ENCODE measurements at places on chromosomes 6 and 20.

DNA sequence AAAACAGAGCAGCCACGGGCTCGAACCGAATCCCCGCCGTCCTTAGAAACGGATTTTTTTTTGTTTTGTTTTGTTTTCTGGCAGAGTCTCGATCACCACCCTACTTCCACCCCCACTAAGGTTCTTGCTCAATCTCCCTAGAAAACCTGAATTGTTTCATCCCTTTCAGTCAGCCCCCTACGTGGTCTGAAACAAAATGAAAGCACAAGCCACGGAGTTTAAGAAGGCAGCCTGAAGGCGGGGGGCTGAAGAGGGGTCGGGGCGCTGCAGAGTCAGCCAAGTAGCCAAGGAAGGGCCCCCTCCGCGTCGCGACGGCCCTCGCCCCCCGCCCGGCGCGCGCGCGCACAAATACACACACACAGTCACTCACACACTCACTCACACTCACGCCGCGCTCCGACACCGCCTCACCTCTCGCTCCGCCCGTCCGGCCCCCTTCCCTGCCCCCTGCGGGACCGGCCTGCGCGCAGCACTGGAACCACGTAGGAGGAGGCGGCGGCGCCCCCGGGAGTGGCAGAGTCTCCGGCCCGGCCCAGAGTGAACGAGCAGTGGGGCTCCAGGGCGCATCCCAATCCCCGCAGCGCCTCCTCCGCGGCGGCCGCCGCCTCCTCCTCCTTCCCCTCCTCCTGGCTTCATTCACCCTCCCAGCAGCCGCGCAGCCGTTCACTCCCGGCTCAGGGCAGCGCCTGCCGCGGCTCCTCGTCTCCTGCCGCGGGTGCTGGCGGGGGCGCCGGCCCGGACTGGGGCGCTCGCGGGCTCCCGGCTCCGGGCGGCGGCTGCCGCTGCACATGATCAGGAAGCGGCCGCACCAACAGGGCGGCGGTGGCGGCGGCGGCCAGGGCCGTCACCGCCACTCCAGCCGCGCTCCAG lies 1.4 kb downstream of the ATXN1 start:
- DNase-seq, result peak; percentile 74

- DNase-seq, result no peak
These were observed 1.6 kb downstream of the LRRC1 start for GRCh38 chr6:53796451-53796780.

DNA sequence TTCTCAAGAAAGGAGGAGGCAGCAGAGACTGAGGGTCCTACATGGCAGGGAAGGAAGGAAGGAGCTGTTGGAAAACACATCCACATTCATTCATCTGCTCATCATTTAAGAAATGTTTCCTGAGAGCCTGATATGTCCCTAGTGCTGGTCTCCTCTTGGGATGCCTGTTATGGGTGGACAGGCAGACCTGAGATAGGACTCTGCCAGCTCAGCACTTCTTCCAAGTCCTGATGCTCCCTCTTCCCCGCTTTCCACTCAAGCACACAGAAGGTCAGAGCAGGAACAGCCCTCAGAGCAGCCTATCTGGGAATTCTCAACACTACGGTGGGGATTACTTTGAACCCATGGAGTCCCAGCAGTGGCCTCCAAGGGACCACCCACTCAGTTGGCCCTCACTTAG lies 8.0 kb upstream of the SIRPD start:
- DNase-seq, result no peak

GRCh38 chr6:109595998-109596397 lies 95.0 kb downstream of the AK9 start:
- no peak for DNase-seq

GRCh38 chr6:221531-222349 lies 70.5 kb upstream of the DUSP22 start:
- no peak for DNase-seq

DNA sequence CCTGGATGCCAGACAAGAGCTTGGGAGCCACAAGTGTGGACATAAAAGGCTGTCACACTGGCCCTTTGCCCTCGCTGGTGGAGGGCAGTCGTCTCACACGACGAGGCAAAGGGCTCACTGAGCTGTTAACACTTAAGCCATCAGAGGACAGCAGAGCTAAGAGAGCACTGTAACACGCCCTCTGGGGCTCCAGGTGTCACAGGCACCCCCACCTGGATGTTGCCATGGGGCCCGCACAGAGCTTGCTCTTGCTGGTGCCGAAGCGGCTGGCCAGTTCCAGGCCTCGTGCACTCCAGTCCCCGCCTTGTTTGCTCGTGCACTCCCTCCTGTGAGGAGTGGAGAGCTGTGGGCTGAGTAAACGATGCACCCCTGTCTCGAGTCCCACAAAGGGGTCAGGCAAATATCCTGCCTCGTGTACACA lies 37.4 kb downstream of the SLC35D3 start:
- no peak for DNase-seq

DNA sequence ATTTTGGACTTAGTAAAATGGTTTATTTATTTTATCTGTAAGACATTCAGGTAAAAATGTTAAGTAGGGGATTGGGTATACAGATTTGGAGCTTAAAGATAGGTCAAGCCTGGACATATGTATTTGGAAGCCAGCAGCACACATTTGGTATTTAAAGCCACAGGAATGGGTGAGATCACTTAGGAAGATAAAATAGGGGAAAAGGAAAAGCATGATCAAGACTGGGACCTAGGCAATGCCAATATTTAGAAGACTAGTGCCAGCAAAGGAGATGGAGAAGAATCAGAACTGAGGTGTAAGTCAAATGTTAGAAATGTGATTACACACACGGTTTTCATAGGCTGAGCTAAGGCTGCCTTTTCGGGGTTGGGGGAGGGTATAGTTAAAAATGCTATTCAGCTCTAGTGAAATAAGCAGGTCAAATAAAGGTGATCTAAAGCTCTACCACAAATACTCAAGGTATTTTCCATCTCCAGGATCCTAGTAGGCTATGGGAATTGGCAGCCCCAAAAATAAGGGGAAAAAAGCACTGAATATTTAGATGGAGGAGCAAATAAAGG lies 20.6 kb downstream of the SLC2A12 start:
- no peak for DNase-seq

GRCh38 chr6:56050530-56051201 lies 175.3 kb upstream of the BMP5 start:
- DNase-seq, result no peak

DNA sequence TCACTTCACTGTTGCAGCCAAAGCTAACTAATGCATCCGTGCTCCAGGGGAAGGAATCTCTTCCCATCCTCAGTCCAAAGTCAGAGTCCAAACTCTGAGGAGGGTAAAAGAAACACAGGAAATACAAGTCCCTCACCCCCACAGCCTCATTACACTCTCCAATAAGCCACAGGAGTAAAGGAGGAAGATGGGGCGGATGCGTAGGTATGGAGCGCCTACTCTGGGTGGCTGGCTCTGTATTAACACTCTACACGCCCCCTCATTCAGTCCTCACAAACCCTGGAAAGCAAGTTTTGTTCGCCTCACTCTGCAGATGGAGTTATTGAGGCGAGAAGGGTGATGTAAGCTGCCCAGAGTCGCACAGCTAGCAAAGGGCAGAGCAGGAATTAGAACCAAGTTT lies 242.9 kb downstream of the NRN1 start:
- no peak for DNase-seq

- DNase-seq, result no peak
These were observed 171.6 kb downstream of the FOXC1 start for GRCh38 chr6:1781152-1781816.

DNA sequence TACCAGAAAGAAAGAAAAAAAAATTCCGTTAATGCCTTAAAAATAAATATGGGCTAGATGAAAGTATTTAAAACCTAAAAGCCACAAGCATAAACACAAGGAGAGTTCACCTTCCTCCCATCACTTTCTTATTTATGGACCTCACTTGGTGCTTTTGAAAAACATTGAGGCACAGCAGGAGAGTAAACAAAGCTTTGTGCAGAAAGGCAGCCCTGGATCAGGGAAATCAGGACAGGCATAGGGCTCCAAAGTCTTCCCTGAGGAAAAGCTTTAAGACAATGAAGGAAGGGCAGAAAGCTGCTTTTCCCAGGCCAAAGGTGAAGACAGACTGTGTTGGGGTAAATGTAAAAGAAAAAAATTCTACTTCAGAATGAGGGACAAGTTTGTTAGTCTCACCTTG lies 207.9 kb downstream of the CLVS2 start:
- DNase-seq, result no peak

DNA sequence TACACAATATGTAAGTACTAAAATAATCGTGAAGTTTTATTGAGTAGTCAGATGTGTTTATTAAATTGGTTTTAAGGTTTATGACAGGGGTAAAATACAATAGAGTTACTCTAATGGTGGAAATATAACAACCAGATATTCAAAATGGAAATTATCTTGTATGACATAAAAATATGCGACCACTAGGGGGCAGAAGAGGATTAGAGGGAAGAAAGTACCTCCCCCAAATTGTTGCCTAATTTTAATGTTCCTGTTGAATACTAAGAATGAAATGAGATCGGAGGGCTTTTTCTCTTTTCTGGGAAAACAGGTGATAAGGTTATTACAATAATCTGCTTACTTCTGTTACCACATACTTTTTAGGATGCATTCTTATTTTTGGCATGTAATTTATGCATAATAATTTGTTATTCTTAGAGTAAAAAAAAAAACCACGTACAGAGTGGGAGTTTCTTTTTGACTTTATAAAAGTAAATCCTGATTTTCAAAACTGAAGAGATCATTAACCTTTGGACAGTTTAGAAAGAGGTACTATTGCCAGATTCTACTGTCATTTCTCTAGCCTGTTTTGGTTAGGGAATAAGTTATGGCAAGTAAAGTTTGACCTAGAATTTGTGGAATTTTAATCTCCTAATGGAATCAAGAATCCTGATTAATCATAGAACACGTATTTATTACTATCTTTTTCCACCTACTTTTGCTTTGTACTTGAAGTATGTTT lies 159.2 kb downstream of the CD109 start:
- DNase-seq, result no peak

DNA sequence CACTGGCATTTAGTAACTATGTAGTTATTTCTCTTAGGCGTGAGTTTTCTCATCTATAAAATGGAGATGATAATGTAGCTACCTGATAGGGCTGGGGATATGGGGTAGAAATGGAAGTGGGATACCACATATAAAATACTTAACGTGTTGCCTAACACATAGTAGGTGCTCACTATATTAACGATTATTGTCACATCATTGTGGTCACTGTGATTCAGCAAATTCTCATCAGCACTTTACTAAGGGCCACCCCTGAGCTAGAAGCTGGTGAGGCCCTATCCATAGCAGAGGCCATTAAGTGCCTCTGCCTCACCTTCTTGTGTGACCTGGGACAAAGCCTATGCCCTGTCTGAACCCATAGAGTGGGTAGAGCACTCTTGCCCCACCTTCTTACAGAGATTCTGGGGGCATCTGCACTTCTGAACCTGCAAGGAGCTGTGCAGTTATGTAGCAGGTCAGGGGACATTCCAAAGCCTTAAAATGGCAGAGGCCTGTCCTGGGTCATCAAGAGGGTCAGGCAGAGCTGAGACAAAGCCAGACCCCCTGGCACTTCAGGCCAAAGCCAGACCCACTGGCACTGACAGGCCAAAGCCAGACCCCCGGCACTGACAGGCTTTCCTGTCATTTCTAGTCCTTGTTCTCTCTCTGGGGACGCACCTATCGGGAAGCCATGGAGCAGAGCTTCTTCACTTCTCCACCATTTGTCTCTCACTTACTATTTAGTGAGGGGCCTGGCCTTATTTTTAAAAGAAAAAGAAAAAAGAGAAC lies 7.0 kb upstream of the RIMS4 start:
- no peak for DNase-seq

- no peak for DNase-seq
These were observed 31.6 kb upstream of the HLA-G start for GRCh38 chr6:29796026-29796425.

DNA sequence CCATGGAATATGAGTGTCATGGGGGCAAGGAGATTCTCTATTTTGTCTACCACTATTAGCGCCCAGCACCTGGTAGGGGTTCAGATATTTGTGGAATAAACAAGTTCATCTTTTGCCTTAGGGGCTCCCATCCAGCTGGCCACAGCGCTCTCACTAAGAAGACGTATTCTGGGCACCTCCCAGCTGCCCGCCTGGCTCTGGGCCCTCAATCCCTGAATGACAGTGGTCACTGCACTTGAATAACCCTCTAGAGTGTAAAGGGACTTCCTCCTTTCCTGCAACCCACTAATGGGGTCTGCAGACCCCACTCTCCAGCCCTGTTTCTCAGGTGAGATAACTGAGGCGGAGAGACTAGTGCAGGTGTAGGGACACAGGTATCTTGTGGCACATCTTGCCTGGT lies 36.2 kb downstream of the SNX5 start:
- no peak for DNase-seq

DNA sequence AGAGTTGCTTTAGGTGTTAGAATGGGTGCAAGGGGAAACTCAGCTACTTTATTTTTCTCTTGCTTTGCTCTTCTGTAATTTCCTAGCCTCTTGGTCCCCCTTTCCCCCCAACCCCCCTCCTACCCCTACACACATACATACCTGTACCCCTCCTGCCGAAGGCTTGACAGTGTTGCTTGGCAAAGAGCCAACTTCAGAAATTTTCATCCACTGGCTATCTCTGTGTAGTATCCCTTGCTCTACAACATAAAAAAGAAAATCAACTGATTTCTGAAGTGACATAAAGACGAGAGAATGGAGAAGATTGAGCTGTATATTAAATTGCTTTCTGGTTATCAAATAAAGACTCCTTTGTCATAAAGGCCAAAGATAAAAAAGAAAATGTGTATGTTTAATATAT lies 498.1 kb upstream of the SOX4 start:
- no peak for DNase-seq

DNA sequence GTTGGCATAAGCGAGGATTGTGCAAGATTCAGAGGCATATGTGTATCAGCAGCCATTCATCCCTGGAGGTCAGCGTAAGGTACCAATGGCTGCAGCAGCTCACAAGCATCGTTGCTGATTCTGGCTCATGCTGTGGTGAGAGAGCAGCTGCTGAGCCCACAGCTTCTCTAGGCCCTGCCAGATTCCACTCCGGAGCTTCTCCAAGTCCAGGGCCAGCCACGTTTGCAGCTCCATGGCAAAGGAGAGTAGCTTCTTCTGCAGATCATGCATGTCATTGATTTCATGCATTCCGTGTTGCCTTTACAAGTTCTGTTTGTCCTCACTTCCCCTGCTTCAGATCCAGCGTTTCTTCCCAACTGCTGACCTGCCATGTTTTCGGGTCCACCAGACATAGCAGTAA lies 474.8 kb upstream of the ID4 start:
- DNase-seq, result no peak

DNA sequence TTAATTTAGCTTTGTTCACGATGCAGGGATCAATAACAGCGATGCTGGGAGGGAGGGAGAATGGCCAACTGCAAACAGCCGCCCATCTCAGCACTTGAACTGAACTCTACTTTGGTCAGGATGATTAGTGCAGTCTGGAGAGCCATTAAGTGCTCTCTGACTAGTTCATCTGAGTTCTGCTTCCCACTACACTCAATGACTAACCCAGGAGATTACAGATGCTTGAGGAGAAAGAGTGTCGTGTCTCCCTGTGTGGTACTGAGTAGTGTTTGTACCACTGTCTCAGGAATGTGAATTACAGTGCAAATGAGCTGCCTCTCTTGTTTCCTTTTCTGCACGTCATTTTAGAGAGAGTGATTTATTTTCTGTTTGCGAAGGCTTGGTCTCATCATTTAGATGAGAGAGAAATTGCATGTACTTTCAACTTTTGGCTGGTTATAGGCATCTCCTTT lies 23.5 kb downstream of the CARMIL1 start:
- no peak for DNase-seq

GRCh38 chr20:49115564-49115963 lies 69.5 kb downstream of the CSE1L start:
- no peak for DNase-seq

- no peak for DNase-seq
These were observed 19.4 kb upstream of the MTG2 start for GRCh38 chr20:62163485-62163865.

Measured in activated T-helper 9 cell treated with anti-CD3 and anti-CD28 coated beads, Interleukin-2, amount 50 U/mL, for 16 hours (primary cell).